ENCODE measurements at places on chromosomes 11 and 22.

- no peak for DNase-seq
Measured at GRCh38 chr22:50443197-50443596, 31.6 kb downstream of the SBF1 start.

DNA sequence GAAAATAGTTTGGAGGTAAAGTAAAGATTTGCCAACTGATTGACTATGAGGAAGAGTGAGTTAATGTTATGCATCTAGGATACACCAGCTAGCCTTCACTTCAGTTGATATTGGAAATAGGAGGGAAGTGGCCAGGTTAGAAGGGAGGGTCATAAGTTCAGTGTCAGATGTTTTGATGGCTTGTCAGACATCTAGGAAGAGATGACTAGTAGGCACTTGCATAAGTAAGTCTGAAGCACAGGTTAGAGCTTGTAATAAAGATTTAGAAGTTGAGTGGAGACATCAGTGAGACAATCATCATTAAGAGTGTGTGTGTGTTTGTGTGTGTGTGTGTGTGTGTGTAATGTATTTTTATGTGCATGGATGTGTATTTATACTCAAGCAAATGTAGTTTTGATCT lies 146.1 kb downstream of the OR4C45 start:
- no peak for DNase-seq

DNA sequence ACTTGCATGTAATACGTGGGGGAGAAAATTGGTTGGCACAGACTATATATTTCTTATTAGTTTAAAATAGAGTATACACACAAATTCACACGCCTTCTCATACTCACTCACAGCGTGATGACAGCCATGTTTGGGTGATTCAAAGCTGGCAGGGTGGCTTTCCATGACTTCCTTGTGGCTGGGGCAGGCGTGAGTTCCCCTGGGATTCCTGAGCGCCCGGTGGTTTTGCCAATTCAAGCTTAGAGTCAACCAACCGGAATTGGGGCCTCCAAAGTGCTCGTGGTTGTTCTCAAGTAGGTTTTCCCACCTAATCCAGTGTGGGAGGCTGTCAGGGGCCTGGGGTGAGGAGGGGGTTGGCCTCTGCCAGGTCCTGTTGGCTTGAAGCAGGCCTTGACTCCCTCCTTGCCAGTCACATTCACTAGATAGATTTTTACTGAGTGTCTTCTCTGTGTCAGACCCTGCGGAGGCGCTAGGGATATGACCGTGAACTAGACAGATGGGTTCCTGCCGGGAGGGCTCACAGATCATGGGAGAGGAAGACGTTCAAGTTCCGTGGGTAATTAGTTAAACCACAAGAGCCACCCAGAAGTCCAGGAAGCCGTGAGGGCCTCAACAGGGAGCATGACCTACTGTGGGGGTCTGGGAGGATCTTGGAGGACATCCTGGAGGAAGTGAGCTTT lies 11.5 kb downstream of the PKNOX2 start:
- DNase-seq = no peak

DNA sequence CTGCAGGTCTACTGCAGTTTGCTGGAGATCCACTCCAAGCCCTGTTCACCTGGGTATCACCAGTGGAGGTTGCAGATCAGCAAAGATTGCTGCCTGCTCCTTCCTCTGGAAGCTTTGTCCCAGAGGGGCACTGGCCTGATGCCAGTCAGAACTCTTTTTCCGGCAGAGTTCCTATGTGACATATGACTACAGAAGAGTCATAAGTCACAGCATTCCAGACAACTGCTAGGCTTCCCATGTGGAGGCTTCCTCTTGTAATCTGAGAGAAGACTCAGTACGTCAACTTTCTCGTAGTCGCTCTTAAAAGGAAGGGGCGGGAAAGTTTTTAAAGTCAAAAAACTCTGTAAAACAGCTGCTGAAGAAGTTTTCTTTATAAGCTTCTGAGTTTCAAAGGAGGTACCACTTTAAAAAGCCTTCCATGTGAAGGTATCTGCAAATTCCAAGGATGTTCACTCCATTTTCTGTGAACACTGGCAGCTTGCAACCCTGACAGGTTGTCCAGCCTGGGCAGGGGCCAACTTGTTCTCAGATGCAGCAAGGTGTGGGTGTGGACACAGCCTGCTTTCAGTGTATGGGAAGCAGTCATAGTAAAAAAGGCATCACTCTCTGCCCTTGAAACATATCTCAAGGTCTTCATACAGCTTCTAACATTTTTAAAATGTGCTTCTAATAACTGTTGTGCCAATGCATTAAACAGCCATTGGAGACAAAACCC lies 97.8 kb downstream of the ME3 start:
- DNase-seq = no peak

- DNase-seq = no peak
Measured at GRCh38 chr11:118148856-118149255, 3.8 kb downstream of the SCN4B start.

DNA sequence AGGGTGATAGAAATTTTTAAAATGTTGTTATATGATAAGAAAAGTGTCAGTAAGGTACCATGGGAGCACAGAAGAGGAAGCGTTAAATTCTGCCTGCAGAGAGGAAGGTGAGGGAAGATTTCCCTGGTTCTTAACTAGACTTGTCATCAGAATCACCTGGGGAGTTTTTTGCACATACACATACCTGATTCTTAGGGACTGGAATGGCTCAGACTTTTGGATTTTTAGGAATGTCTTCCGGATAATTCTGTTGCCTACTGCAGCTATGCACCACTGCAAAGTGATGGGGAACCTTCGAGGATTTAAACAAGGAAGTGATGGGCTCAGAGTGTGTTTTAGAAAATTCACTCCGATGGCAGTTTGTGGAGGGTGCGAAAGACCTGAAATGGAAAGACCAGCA lies 21.9 kb downstream of the STX3 start:
- no peak for DNase-seq

DNA sequence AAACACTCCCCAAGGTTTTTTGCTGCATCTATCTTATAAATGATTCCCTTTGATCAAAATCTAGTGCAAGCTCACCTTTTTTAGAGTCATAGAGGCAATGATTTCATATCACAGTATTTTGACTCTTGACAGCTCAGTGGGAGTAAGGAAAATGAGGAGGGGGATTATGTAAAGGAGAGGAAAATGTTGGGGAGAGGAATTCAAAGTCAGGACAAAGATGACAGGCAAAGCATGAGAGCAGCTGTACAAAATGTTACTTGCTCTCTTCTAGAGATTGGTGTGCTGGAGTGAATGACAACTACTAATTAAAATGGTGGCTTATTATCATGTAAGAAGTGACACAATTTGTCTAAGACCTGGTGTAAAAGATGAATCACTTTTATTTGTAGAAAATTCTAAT lies 644.6 kb upstream of the CHORDC1 start:
- DNase-seq = no peak

DNA sequence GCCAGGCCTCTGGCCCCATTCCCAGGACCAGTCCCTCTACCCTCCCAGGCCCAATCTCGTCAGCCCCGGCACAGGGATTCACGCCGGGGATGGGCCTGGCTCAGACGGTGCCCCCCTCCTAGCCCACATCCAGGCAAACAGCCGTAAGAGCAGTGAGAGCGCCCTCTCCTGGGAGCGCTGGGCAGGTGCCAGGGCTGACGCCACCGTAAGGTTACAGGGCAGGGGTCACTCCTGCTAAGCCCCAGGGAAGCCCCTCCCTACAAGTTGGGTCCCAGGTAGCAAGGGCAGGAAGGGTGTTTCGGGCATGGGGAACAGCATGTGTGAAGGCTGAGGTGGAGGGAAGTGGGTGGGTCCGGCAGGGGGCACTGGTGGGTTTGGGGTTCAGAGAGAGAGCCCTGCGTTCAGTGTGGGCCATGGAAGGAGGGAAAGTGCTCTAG lies 19.2 kb upstream of the PPARA start:
- no peak for DNase-seq

- no peak for DNase-seq
Measured at GRCh38 chr11:5618807-5619206, 6.0 kb upstream of the TRIM34 start.

GRCh38 chr11:12154871-12155668 lies 44.7 kb downstream of the MICAL2 start:
- DNase-seq = no peak

DNA sequence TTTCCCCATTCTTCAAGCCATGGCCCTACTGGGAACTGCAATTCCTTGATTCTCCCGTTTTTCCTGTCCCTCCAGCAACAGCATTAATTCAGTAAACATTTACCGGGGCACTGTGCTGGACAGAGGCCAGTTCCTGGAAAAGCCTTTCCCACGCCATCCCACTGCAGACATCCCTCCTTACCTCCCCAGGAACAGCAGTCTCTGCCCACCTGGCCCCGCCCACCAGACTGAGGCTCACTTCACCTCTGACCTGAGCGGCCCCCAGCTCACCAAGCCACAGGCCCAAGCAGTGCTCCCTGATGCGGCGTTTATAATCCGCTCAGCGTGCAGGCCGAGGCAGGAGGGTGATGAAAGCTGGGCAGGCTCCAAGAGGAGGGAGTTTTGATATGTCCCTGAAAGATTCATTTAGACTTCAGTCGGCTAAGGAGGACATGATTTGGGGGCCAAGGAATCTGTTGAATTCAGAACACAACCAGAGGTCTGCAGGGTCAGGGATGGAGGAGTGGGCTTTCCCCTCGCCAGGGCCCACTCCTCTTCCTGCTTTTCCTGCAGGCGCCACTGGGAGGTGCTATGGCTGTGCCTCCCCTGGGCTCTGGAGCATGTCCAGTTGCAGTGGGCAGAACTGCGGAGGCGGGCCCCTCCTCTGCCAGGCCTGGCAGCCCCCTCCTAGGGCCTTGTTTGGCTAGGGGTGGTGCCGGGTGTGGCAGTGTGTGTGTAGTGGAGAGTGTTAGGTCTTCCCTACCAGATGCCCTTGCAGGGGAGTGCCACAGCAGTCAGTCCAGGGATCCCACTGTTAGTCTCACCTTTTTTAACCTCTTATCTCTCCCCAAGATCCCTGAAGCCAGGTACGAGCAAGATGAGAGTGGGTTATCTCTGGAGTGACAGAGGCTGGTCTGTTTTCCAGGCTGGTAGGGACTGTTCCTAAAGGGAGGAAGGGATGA lies 1.4 kb upstream of the TAGLN start:
- DNase-seq = no peak

DNA sequence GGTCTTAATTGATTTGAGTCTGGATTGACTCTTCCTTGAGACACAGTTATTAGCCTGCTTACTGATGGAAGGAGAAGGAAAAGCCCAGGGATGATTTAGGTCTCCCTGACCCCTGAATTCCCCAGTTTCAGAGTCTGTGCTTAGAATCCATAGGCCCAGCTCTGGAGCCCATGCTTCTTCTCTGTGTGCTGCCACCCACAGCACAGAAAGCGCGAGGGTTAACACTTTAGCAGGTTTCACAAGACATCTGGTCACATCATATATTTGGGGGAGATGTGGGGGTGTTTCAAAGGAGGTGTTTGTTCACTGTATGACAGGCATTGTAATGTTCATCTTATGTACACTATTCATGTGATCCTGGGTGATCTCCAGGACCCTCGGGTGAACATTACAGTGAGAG lies 107.0 kb downstream of the PPP6R3 start:
- DNase-seq = no peak

DNA sequence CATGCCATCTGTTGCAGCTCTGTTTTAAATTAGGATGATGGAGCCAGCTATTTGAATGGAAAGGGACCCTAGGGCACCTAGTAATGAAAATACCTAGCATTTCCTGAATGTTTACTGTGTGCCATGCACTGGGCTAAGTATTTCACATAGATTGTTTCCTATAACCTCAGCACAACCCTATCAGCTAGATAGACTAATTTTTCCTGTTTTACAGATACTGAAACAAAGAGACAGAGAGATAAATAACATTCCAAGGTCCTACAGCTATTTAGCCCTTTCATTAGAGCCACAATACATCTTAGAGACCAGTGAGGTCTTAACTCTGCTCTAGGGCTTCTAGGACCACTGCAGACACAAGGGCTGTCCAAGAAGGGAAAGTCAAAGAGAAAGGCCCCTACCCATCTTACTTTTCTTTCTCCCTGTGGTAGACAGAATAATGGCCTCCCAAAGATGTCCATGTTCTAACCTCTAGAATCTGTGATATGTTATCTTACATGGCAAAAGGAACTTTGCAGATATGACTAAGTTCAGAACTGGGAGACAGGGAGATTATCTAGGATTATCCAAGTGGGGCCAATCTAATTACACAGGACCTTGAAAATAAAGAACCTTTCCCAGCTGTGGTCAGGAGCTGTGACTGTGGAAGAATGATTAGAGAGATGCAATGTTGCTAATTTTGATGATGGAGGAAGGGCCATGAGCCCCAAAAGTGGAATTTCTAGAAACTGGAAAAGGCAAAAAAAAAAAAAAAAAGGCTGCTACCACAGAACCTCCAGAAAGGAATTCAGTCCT lies 157.0 kb downstream of the CCDC34 start:
- DNase-seq = no peak

DNA sequence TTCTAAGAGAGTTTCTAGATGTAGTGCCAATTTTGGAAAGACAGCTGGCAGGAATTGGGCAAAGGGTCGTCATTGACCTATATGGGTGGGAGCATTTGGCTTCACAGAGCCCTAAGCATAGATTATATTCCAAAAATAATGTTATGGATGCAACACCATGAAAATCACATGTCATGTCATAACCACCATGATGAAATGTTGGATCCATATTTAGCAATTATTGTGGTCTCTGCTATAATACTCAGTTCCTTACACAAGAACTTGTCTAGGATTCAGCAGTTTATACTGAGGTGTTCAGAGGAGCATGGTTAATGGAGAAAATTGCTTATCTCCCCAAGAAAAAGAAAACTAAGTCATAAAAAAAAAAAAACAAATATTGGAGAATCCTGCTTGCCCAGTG lies 31.6 kb downstream of the NTM start:
- no peak for DNase-seq

DNA sequence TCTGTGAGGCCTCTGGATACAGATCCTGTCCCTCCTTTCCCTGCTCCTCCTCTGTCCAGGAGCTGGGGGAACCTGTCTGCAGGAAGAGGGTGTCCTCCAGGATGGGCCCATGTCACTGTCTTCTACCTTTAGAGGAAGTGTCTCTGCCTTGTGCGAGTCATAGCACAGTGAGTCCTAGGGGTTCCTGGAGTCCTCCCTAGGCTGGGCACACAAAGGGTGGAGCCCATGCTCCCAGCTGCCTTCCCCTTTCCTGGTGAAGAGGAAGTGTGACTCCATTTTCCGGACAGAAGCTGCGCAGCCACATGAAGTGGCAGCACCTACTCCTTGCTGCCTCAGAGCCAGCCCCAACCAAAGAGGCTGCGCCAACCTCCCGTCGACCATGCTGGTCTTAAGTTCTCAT lies 112.2 kb downstream of the CTTN start:
- DNase-seq = no peak

DNA sequence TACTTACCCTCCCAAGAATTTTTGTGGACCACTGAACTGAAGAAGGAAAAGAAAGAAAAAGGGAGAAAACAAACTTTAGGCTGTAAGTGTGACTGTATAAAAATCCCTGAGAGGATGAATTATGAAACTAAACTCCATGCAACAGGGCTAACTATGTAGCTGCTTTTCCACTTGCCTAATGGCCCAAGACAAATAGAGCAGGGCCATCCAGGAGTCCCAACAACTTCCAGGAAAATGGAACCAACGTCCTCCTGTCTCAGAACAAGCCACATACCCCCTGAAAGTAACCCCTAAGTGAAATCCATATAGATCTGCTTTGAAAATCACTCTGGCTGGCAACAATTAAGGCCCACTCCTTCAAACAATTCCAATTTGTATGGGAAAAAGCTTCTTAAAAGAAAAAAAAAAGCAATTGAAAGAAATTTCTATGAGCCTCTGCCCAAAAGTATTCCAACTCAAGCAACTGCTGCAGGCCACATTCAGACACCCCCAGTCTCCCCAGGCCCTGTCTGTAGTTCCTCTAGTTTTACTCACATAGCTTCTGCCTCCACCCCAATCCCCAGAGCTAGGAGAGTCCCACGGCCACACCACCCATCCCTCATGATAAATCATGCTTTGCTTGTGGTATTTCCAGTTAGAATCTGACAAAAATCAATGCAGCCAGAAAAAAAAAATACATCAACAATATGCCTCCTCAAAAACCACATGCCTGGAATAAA lies 12.7 kb downstream of the RBFOX2 start:
- no peak for DNase-seq

Data from CD4-positive, alpha-beta T cell treated with Interleukin-12 subunit alpha and Interleukin-12 subunit beta, for 1 hour (primary cell).